Stimulated activated CD4-positive, alpha-beta T cell treated with anti-CD3 and anti-CD28 coated beads, Interleukin-1b, Interleukin-23, amount 100 ng/mL, for 1 hour (primary cell): ENCODE measurements at places on chromosomes 2 and 18.

DNA sequence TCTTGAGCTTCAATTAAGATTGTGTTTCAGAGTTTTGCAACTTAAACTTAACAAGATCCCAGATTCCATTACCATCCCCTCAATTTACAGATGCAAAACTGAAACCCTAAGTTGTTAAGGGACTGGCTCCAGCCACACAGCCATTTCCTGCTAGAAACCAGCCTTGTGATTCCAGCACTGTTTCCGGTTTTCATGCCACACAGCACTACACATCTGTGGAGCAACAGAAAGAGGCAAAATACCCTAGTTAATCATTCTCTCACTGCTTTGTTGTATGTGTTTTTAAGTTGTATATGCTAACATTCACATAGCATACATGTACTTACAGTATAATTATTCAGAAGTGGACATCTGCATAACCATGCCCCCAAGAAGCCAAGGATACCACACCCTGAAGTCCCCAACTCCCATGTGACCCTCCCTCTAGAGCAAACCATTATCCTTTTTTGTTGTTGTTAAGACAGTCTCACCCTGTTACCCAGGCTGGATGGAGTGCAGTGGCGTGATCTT, 87.4 kb downstream of the MYO5B start:
- DNase-seq, result no peak

GRCh38 chr18:56789004-56789888, 138.1 kb downstream of the WDR7 start:
- DNase-seq, result no peak

DNA sequence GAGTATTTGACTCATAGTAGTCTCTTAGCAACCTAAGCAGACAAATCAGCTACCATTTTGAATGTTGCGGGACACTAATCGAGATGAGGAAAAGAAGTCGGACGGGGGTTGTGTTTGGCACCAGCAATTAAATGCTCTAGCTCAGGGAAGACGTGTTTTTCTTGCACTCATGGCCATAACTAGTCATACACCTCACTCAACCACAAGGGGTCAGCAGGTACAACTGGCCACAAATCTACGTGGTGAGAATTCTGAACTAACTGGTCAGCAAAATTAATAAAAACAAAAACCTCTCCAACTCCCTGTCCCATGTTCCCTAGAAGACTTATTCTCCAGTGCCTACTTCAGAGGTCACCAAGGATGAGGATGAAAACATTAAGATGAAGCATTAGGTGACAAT, 1467.8 kb downstream of the DPP10 start:
- DNase-seq, result no peak

DNA sequence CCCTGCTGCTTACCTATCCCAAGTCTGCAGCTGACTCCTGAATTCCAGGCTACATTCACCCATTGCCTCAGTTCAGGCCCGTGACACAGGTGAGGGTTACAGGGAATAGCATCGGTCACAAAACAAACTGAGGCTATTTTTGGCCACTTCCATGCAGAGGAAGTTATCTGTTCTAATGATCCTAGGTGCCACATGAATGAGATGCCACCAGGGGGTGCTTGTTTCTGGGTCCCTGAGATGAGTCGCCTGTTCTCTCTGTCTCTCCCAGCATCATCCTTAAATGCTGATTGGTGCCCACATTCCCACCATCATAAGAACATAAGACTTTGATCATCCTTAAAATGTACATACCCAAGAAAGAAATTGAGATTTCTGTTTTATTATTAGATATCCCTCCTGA, 119.0 kb upstream of the CELF4 start:
- DNase-seq, result no peak

GRCh38 chr2:3175568-3175955, 202.1 kb downstream of the EIPR1 start:
- DNase-seq, result no peak

DNA sequence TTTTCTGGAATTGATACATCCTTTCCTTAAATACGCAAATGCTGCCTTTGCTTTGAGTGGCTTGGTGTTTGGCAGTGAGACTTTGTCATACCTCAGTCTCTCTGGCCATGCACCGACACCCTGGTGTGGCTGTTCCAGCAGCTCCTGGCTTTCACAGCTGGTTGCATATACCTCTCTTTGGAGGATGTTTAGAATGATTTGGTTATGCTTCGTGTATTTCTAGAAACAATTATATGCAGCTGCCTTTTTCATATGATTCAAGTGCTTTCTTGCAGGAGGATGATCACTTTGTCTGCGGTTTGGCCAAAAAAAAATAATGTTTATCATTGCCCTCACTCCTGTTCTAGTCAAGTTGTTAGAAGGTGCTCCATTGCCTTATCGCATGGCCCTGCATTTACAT, 95.0 kb upstream of the EML6 start:
- no peak for DNase-seq

DNA sequence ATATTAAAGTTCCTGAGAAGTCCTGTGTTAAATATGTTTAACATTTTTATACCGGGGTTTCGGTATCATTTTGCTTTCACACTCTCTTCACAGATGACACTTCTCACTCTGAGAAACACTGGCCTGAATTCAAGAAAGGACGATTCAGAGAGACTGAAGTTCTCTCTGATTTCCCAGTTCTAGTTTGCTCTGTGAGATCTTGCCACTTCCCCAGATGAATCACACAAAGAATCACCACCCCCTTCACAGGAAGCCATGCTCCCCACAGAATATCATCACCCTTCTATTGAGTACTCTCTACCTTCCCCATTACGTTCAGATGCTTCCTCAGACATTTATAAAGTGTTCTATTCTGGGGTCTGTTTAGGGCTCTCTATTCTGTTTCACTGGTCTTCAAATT, 16.1 kb upstream of the CD207 start:
- no peak for DNase-seq

GRCh38 chr2:33497221-33497650, 20.8 kb downstream of the RASGRP3 start:
- DNase-seq, result no peak

GRCh38 chr2:219681694-219682300, 54.4 kb downstream of the SLC4A3 start:
- DNase-seq, result no peak

GRCh38 chr2:238862701-238863100, 14.8 kb downstream of the TWIST2 start:
- no peak for DNase-seq

GRCh38 chr2:29628862-29629261, 292.5 kb downstream of the ALK start:
- no peak for DNase-seq

- no peak for DNase-seq
These were observed 62.0 kb upstream of the ASAP2 start for GRCh38 chr2:9144617-9145016.

DNA sequence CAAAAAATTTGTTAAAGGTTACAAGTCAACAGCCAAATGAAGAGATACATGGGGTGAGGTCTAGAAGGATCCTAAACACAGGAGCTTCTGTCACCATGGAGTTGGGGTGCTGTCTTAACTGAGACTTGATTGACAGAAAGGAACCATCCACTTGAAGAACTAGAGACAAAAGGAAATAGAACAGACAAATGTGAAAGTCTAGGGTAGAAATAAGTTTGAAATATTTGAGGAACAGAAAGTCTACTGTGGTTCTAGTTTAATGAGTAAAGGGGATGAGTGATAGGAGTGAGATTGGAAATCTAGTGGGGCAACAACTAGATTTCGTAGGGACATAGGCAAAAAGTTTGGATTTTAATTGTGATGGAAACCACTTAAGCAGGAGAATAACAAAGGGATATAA, 18.7 kb downstream of the RBBP8 start:
- no peak for DNase-seq

DNA sequence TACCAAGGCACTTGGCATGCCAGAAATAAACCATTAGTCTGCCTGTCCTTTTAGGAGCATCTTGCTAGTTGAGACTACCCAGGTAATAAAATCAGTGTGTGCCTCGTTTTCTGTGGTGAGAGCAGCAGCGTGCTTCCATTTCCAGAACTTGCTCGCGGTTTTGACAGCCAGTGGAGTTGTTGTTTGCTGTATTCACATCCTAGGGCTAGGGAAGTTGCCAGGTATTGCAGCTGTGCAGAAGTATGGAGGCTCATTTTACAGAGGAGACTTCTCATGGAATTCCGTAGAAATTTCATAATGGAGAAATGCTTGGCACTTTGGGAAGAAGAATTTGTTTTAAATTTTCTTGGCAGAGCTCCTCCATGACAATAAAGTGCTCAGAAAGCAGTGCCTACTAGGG, 1355.1 kb upstream of the ZEB2 start:
- no peak for DNase-seq

DNA sequence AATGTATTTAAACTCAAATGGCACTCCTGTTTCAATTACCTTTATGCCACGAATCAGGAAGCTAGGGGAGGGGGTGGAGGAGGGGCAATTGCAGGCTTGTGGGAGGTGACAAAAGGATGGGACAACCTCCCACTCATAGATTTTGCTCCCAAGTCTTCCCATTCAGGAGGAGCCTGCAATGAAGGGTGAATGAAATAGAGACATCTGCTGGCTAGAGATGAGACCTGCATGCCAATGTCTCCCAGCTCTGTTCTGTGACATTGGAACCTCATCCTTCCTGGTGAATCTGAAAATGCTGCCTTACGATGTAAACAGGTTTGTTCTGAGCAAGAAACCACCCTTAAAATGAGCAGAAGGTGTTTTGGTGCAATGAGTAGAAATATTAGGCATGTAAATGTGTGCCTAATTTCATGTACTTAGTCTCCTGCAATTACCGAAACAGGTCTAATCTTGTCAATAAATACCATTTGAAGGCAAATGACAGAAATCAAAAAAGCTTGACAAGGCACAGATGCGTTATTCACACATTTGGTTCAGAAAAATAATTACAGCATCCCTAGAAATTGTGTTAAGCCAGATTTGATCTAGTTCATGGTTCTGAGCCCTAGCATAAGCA, 2.7 kb upstream of the PID1 start:
- DNase-seq, result no peak

- no peak for DNase-seq
These were observed 140.9 kb upstream of the XPO1 start for GRCh38 chr2:61679096-61679495.

- DNase-seq, result no peak
These were observed 101.9 kb downstream of the MBD5 start for GRCh38 chr2:148122788-148123187.

DNA sequence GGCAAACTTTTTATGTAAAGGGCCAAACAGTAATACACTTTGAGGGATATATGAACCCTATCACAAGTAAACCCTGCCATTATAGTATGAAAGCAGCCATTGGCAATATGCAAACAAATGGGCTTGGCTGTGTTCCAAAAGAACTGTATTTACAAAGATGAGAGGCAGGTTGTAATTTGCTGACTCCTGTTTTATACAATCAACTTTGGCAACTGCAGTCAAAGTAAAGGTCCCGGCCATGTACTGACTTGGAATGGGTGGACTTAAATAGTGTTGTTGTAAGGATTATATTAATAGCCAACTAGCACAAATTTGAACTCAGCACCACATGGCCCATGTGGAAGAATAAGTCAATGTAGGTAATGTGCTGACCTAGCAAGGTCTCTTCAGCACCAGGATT, 223.4 kb downstream of the WDPCP start:
- DNase-seq, result no peak

DNA sequence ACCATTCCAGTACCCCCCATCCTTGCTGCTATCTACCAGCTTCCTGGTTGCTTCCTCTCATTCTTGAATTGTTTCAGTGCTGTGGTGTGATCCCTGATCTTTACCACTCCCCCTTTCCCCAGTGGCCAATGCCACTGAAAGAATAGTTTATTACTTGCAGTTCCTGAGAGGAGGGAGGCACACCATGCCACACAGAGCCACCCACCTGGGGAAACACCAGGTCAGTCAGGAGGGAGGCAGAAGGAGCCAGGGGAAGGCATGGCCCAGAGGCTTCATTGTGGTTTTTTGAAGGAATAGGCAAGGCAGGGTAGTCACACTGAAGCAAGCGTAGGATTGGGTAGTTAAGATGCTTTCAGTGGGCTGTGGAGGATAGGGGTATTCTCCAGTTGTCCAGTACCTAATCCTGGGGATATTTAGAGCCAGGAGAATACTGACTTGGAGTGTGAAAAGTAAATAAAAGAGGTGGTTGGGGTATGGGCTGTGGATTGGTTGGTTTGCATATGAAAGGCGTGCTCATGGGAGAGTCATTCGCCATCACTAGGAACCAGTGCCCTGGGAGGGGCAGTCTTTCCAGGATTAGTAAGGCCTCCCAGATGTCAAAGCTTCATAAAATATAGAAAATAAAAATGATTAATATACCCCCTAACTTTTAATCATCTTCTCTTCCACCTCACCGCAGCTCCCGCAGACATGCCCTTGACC, 6.7 kb upstream of the TMEM177 start:
- DNase-seq, result no peak

GRCh38 chr2:222303828-222304736, 5.3 kb upstream of the PAX3 start:
- no peak for DNase-seq

DNA sequence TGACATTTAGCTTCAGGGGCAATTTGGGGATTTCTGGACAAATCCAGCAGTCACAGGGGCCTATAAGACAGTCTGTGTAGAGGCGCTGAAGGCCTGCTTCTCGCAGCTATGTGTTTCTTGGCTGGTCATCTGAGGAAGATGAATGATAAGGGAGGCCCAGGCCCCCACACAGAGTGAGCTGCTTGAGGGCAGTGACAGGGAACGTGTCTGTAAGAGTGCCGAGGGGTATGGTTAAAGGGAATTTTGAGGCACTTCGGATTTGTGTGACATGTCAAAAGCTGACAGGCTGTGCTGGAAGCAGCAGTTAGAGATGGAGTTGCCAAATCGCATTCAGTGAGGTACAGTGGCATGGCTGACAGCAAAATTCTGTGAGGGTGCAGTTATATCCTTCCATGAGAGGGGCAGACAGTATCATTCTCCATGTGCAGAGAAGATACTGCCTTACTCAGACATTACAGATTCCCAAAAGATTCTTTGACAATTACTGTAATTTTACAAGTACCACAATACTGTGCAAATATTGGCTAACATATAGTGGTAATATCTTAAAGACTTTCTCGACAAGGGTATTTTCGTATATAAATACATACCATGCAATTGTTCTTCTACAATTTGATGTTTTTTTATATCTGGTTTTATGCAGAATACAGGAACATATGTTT, 74.0 kb downstream of the CERS6 start:
- DNase-seq, result no peak

GRCh38 chr2:60478660-60479059, 74.8 kb downstream of the BCL11A start:
- DNase-seq, result no peak

DNA sequence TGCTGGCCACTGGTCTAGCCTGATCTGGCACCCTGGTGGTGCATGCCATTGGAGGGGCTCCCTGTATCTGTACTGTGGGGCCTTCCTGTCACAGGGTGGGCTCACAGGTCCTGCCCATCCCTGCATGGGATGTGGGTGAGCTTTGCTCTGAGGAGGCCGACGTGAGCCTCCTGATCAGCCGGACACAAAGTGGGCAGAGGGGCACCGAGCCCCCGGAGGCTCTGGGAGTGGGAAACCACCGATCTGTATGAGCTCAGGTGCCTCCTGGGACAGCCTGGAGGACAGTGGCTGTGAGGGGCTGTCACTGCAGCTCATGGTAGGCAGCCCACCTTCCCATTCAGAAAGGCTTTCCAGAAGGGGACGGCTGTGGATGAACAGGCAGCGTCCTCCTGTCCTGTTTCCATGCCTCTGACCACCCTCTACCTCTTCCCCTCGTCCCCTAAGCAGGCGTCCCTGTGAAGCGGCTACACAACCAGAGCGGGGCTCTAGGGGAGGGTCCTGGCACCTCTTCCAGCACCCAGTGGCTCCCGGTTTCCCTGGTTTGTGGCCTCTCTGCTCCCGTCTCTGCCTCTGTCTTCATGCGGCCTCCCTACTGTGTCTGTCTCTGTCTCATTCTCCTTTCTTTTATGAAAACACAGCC, 112.5 kb upstream of the OTOS start:
- DNase-seq, result no peak

GRCh38 chr2:40450066-40450795, 1.7 kb downstream of the SLC8A1 start:
- DNase-seq, result no peak

GRCh38 chr2:85949280-85949679, 60.5 kb upstream of the ST3GAL5 start:
- no peak for DNase-seq
